ENCODE measurements at places on chromosomes 5 and 9.

DNA sequence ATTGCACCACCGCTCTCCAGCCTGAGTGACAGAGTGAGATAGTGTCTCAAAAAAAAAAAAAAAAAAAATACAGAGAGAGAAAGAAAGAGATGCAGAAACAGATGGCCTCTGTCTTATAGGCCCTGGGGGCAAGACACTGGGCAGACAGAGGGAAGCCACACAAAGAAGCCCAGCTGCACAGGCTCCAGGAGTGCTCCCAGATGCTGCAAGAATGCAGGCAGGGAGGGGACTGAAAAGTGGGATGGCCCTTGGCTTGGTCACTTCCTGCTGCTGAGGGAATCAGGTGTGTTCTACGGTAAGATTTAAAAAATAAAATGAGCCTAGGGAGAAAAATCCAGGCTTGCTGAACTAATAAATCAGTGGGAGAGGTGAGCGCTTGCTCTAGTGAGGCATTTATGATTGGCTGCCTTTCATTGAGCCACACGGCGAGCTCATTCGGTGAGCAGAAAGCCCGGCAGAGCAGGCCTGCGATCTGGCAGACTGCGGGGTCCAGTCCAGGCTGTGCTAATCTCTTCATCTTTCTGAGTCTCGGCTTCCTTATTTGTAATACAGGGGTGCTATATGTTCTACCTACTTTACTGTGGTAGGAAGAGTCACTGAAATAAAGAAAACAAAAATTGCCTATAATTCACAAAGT is 80.6 kb downstream of the RAD23B start:
- DNase-seq: no peak

DNA sequence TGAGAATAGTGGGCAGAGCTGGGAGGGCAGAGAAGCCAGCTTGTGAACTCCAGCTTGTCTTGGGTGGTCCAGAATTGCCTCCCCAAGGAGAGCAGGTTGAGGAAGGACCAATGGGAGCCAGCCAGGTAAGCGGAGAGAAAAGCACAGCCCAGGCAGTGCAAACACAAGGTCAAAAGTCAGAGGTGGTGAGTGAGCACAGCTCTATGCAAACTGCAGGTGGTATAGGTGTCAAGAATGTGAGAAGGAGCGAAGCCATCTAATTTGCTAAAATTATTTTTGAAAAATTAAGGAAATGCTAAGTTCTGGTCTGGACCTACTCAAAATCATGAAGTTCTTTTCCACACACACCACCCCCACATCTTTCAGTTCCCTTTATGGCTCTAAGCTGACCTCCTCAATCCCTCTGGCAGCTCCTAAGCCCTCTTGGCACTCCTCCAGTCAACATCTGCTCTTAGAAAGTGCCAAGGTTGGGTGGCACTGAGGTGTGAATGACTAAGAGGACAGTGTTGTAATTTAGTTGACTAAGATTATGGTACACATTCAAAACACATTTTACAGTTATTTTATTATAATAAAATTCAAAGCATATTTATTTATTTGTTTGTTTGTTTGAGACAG is 6.6 kb upstream of the OTULINL start:
- DNase-seq: peak; percentile 52

DNA sequence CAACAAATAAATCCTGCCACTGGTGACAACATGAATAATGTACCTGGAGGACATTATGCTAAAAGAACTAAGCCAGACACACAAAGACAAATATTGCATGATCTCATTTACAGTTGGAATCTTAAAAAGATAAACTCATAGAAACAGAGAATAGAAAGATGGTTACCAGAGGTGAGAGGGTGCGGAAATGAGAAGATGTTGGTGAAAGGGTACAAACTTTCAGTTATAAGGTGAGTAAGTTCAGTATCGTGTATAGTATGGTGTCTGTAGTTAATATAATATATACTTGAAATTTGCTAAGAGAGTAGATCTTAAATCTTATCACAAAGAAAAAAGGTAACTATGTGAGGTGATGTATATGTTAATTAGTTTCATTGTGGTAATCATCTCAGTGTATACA is 63.3 kb downstream of the PRRC1 start:
- no peak for DNase-seq

DNA sequence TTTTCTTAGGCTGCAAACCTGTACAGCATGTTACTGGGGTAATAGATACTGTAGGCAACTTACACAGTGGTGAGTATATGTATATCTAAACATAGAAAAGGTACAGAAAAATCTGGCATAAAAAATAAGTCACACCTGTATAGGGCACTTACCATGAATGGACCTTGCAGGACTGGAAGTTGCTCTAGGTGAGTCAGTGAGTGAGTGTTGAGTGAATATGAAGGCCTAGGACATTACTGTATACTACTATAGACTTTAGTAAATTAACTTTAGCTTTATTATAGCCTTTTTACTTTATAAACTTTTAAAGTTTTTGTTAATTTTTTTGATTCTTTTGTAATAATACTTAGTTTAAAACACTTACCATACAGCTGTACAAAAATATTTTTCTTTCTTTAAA is 51.3 kb downstream of the DENND4C start:
- peak; percentile 13 for DNase-seq

DNA sequence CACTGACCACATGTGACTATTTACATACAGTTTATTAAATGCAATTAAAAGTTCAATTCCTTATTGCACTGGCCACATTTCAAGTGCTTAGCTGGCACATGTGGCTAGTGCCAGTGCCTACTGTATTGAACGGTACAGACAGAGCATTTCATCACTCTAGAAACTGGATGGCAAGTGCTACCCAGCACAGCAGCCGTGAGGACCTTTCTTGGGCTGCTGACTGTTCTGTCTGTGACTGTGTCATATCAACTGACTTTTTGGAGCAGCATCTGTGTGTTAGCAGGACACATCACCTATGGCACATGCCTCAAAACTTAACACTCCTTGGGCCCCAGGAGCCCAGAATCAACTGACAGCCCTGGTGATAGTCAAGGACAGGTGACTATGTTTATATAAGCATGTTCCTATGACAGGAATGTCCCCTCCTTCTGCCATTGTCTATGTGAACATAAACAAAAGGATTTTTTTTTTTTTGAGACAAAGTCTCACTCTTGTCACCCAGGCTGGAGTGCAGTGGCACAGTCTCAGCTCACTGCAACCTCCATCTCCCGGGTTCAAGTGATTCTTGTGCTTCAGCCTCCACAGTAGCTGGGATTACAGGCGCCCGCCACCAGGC is 8.9 kb downstream of the IRF1 start:
- DNase-seq: no peak

- DNase-seq: no peak
Observed at GRCh38 chr5:37520811-37521210, 141.7 kb downstream of the WDR70 start.

DNA sequence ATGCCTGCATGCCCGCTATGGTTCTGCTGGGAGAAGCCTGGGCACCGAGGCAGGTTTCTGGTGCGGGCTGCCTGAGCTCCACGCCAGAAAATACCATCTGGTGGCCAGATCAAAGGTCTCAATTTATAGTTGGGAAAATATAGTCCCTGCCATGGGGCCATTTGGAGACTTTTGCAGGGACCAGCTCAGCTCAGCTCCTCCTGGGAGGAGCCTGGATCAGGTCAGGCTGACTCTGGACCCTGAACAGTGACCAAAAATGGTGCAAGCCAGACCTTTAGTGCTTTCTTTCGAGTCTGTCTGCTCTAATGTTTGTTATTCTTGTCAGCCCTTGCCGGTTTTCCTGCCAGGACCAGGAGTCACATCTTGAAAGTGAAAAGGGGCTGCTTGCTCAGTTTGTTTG is 31.8 kb downstream of the HMCN2 start:
- DNase-seq: no peak

GRCh38 chr5:137938751-137939143 is 49.5 kb downstream of the PKD2L2 start:
- no peak for DNase-seq

DNA sequence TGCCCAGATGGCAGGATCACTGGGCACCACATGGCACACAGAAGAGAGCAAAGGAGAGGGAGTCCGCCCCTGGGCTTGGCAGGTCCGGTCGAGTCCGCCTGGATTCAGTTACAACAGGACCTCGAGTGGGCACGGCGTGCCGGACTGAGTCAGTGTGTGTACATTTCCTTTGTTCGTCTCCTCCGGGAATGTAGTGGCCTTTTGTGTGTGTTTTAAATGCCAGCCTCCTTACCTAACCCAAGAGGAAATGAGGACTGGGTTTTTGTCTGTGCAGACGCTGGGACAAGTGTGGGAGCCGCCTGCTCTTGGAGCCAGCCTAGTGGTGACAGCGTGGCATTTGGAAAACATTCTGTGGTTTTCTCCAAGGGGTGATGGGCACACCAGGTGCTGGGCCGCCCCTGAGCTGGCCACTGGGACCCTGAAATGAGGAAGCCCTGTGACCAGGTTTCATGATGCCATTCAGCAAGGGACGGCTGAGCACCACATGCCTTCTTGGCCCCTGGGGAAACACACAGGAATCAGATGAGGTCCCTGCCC is 9.6 kb downstream of the NEK6 start:
- peak; percentile 88 for DNase-seq

- DNase-seq: peak; percentile 99
Observed at GRCh38 chr5:32507738-32508434, 63.3 kb upstream of the ZFR start.

DNA sequence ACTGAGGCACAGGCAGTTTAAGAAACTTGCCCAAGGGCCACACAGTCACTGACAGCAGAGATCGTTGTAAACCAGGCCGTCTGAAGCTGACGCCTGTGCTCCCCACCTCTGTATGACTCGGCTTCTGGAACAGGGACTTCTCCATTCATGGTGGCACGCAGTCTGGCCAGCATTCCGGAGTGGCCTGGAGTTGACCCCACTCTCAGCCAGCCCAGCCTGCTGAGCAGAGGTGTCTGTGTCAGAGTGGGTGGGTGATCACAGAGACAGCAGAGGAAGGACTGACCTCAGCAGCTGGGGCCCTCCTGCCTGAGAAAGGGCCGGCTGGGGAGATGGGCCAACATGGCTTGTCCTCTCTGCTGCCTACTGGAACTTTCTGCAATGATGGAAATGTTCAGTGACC is 12.6 kb downstream of the LRSAM1 start:
- DNase-seq: no peak

DNA sequence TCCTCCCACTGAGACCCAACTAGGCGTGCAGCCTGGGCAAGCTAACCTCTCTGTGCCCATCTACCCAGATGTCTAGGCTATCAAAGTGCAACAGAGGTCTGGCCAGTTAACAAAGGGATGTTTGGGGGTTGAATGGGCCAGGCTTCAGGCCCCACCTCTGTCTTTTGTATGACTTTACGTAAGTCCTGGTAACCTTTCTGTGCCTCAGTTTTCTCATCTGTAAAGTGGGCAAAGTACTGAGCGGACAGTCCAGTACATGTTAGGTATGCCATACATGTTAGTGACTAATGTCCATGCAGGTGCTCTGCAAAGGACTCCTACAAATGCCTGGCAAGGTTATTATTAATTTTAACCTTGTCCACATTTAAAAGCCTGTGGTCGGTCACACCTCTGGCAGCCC is 14.0 kb downstream of the NR5A1 start:
- DNase-seq: no peak

DNA sequence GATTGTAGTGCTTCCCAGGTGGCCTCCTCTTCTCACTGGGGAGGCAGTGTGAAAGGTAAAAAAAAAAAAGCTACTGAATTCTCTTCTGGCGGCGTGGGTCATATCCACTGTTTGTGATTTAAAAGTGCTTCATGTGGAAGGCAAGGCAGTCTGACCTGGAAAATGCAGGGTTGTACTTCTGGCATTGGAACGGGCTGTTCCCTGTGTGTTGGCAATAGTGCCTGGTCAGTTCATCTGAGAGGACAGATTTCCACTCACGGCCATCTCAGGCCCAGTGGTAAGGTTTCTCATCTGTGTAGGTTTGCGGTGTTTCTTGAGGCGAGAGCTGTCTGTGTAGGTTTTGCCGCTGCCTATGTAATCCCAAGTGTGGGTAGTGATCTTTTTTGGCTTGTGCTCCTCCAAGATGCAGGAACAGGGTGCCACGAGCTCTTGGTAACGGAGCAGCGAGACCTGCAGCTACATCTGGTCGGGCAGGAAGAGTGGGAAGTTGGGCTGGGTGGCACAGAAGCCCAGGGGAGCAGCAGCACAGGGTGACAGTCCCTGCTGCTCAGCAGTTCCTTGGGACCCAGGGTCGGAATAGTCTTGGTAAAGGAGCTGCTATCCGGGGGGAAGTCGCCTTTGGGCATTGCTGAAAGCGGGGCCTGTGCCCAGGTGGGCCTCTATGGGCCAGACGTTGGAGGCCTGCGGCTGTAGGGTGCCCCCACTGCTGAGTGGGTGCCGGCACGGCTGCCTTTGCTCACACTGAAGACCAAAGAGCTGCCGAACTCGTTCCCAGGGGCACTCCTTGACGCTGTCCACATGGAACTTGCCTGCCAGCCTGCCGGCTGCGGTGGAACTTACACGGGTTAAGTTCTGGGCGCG is 11.2 kb downstream of the RCL1 start:
- DNase-seq: no peak

DNA sequence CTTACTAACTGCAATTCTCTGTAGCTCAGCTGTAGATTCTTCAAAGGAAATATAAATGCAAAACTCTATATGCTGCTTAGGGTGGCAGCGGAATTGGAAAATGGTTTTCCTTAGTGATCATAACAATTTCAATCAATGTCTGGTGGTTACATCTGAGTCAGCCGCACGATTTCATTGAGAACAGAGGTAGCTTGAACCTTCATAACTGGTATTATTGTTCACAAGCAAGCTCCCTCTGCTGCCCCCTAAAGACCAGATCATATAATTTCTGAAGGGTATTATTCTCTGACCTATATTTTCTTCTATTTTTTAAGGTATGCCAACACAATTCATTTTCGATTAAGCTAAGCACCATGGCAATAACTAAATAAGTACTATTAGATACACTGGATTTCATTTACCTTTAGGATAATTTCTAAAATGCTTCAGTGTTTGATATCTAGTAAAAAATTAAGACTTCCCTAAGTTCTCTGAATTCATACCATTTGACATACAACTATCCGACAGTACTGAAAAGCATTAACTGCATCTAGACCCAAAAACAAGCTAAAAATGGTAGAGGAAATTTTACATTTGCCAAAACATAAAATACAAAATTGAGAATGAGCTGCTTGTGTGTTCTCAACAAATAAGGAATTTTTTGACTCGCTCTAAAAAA is 181.1 kb upstream of the SPEF2 start:
- DNase-seq: peak; percentile 57

DNA sequence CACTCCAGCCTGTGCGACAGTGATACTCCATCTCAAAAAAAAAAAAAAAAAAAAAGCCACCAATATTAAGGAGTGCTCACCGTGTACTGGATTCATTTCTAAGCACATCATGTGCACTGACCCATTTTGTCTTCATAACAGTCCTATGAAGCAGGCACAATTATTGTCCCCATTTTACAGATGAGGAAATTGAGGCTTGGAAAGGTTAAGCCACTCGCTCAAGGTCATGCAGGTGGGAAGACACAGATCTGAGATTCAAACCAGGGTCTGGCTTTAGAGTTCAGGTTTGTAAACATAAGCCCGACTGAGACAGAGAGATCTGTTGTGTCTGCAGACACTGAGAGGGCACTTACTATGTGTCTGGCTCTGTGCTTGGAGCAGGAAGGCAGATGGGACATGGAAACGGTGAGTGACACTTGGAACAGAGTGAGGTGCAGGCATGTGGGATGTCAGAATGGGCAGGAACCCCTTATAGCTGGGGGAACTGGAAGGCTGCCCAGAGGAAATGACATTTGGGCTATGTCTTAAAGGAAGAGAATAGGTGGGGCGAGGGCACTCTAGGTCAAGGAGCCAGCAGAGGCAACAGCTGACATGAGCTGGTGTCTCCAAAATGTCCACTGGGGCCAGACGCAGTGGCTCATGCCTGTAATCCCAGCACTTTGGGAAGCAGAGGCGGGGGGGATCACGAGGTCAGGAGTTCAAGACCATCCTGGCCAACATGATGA is 69.9 kb downstream of the STK10 start:
- no peak for DNase-seq

- peak; percentile 85 for DNase-seq
Observed at GRCh38 chr5:139593716-139594319, 32.7 kb downstream of the UBE2D2 start.

- DNase-seq: no peak
Observed at GRCh38 chr9:76691517-76692313, 72.5 kb upstream of the PCA3 start.
